Central memory CD4-positive, alpha-beta T cell (primary cell): ENCODE measurements at places on chromosomes 5 and 9.

DNA sequence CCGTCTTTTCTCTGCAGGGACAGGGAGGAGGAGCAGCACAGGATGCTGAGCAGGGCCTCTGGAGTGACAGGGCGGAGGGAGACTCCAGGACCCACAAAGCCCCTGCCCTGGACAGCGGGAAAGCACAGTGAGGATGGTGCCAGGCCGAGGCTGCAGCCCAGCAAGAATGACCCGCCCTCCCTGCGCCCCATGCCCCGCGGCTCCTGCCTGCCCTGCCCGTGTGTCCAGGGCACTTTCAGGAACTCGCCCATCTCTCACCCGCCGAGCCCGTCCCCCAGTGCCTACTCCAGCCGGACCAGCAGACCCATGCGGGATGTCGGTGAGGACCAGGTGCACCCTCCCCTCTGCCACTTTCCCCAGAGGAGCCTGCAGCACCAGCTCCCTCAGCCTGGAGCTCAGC, 9.1 kb upstream of the EXOC3 start:
- DNase-seq = no peak

GRCh38 chr9:38229104-38229500, 160.1 kb upstream of the SHB start:
- no peak for DNase-seq

DNA sequence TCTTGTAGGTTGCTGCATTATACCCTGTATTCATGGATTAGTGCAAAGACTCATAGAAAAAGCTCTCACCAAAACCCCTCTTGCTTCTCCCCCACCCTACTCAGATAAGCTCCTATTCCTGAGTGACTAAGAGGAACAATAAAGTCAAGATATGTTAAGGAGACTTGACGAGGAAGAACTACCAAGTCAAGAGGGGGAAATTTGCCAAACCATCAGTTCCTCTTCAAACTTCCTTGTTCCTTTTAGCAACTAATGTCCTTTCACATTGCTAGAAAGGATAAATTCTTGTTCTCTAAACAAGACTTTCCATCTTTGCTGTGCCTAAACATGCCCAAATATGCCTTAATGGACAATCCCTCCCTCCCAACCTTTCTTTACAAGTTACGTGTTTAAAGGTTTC, 27.0 kb downstream of the CNOT8 start:
- DNase-seq = no peak

- no peak for DNase-seq
Measured at GRCh38 chr5:66850354-66851075, 254.3 kb downstream of the MAST4 start.

GRCh38 chr9:133842174-133842573, 104.0 kb upstream of the SARDH start:
- DNase-seq = no peak

- no peak for DNase-seq
Measured at GRCh38 chr9:134162212-134162775, 2.1 kb downstream of the RNU6ATAC start.

DNA sequence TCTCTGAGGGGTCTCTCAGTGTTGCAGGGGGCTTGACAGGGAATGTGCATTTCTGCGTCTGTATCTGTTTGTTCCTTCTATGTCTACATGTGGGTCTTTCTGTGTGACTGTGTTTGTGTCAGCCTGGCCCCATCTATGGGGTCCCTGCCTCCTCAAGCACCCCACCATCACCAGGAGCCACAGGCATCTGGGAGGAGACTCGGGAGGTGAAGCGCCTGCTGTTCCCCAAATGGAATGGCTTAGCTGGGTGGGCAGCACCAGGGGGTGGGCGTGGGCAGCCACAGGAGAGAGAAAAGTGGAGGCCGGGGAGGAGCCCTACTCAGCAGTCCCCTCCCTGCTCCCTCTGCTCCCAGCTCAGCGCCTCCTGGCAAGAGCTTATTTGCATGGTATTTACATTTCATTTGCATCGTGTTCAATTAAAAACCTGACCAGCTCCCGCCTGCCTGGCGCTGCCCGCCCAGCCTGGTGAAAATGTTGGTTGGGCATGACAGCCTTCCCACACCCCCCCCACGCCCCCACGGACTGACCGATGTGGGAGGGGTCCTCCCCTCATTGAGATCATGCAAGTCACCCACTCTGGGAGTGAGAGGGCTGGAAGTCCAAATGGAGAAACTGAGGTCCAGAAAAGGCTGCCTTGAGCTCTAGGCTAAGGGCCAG, 50.5 kb downstream of the CXXC5 start:
- no peak for DNase-seq

DNA sequence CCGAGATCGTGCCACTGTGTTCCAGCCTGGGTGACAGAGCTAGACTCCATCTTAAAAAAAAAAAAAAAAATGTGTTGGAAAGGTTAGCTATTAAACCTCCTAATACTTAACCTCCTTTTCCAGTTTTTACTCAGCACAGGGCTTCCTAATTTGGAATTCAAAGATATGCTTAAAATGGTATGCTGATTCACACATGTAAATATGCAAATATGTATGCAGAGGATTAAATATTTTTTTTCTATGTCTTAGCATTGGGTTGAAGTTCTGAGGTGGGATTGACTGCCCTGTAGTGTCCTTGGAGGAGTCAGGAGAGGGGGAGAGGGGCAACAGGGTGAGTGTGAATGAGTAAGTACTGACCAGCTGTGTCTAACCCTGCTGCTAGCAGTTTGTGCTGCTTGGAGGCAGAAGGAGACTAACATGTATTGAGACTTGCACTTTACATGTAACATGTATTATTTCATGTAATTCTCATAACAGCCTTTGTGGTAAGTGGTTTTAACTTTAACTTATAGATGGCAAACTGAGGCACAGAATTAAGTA, 63.2 kb downstream of the SLC44A1 start:
- DNase-seq = no peak

- no peak for DNase-seq
Measured at GRCh38 chr9:130846487-130847305, 11.6 kb downstream of the ABL1 start.
